Esophagus mucosa (tissue), 1 donor: ENCODE measurements at places on chromosomes 11 and 22.

DNA sequence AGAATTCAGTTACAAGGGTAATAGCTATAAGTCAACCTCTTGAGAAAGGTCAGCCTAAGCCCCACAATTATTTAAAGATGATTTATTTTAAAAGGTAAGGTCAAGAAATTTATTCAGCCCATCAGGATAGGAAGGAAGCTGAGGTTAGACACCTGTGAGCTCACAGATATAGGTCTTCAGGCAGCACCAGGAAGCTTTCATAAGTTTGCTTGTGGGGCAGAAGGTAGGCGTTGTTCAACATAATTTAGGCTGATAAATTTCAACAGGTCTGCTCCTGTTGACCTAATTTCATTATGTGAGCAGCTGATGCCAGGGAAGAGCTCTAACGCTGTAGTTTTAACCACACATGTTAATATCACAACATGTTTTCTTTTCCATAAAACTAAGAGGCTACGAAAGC lies 118.1 kb upstream of the APOA1 start:
- ATAC-seq = no peak

- no peak for ATAC-seq
These were observed 964.4 kb downstream of the NTM start for GRCh38 chr11:132334769-132335280.

- peak; percentile 20 for ATAC-seq
These were observed 37.9 kb upstream of the PRR5 start for GRCh38 chr22:44664149-44664548.

GRCh38 chr22:37259540-37260029 lies 15.5 kb upstream of the RAC2 start:
- ATAC-seq = peak; percentile 10

- ATAC-seq = no peak
These were observed 1.4 kb downstream of the NECTIN1 start for GRCh38 chr11:119727523-119728151.

GRCh38 chr11:16738947-16739815 lies 734 bp downstream of the C11orf58 start:
- ATAC-seq = peak; percentile 1

DNA sequence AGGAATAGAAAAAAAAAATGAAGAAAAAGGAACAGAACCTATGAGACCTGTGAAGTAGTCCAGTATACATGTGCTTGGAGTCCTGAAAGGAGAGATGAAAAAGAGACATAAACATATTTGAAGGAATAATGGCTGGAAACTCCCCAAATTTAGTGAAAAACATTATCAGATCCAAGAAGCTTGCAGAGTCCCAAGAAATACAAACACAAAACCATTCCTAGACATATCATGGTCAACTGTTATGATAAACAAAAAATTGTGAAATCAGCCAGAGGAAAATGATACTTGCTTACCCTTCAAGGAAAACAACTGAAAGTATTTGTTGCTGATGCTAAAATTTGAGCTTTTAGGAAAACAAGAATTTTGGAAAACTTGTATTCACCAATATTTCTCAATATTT lies 250.1 kb downstream of the DDX10 start:
- ATAC-seq = no peak

DNA sequence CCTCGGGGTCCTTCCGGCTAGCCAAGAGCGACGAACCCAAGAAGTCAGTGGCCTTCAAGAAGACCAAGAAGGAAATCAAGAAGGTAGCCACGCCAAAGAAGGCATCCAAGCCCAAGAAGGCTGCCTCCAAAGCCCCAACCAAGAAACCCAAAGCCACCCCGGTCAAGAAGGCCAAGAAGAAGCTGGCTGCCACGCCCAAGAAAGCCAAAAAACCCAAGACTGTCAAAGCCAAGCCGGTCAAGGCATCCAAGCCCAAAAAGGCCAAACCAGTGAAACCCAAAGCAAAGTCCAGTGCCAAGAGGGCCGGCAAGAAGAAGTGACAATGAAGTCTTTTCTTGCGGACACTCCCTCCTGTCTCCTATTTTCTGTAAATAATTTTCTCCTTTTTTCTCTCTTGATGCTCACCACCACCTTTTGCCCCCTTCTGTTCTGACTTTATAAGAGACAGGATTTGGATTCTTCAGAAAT lies 1.9 kb upstream of the GCAT start:
- ATAC-seq = no peak

- peak; percentile 66 for ATAC-seq
These were observed 50.2 kb upstream of the CCDC34 start for GRCh38 chr11:27413218-27413617.

DNA sequence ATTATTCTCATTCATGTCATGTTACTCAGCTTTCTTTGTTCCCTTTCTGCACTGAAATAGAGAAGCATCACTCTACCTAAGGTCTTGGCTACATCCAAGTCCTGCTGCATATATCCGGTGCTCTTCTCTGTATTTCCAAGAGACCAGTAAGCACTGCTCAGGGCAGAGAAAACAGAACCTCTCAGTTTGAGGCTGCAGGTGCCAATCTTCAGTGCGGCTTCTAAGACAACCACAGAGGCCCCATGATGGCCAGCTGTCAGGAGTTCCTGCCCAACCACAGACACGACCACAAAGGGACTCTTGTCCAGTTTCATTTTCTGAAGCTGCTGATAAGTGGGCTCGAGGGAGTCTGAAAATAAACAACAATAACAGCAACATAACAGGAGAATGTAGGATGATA lies 378.4 kb upstream of the PITPNB start:
- no peak for ATAC-seq

GRCh38 chr22:50530580-50530876 lies 716 bp upstream of the TYMP start:
- peak; percentile 0 for ATAC-seq

- no peak for ATAC-seq
These were observed 16.7 kb downstream of the INCENP start for GRCh38 chr11:62140304-62141110.

DNA sequence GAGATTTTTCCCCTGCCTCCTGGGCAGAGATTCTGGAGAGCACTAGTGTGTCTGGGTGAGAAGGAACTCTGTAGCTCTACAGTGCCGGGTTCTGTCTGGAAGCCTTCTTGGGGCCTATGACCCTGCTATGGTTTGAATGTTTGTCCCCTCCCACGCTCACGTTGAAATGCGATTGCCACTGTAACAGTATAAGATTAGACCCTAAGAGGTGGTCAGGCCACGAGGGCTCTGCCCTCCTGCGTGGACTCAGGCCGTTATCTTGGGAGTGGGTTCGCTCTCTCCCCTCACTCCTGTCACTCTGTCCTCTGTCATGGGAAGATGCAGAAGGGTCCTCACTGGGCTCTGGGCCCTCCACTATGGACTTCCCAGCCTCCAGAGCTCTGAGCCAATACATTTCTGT lies 3.5 kb downstream of the AP5B1 start:
- ATAC-seq = no peak

- ATAC-seq = no peak
These were observed 801.7 kb downstream of the TBC1D22A start for GRCh38 chr22:47564158-47564450.

DNA sequence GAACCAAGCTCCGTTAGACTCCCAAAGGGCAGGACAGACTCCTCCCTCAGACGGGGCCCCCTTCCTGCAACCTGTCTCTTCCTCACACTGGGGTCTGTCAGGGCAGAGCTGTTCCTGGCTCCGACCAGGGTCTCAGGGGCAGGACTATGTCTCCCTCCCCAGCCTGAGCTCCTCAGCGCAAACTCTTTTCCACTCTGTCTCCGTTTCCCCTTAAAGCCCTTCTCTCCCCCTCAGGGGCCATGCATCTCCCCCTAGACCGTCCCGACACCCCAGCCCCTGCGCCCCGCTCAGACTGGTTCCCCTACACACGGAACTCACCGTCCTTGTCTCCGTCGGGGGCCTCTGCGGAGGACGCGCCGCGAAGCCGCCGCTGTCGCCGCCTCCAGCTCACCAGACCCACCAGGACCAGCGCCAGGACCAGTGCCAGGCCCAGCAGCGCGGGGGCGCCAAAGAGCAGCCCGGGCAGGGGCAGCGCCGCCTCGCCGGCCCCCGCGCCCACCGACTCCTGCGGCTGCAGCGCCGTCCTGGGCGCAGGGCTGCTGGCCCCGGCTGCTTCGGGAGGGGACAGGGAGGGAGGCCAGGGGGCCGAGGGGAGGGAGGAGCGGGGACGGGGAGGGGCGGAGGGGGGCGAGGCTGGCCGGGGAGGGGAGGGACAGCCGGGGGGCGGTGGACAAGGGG lies 684 bp downstream of the TNFRSF13C start:
- ATAC-seq = peak; percentile 67

GRCh38 chr11:7869467-7869866 lies 61.6 kb downstream of the OR10A6 start:
- no peak for ATAC-seq

- no peak for ATAC-seq
These were observed 47.1 kb downstream of the BID start for GRCh38 chr22:17726928-17727897.
